GM04504 (cell line): ENCODE measurements at places on chromosomes 11 and 22.
A peak's percentile ranks its signal among the peaks of the same experiment; 100 is the strongest.

- no peak for DNase-seq
Observed at GRCh38 chr11:130471731-130472433, 23.4 kb downstream of the ADAMTS15 start.

DNA sequence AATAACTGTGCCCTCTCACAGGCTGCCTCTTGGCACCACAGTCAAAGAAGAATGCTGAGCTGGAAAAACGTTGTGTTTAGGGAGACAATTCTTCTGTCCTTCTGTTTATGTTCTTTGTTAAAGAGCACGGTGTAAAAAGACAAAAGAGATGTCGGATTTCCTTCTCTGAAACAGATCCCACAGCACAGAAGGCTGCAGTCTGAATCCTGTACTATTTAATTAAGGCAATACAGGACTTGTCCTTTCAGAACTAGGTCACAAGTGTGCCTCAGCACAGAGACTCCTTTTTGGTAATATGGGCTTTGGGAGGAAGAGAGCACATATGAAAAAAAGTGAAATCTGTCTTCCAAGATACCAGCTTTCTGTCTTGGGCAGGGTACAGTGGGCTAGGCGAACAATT, 201.2 kb downstream of the NTM start:
- DNase-seq = no peak

GRCh38 chr11:73752216-73752867, 8.5 kb downstream of the RAB6A start:
- no peak for DNase-seq

- DNase-seq = no peak
Observed at GRCh38 chr22:30004101-30004500, 76.2 kb upstream of the HORMAD2 start.

GRCh38 chr22:32655068-32655467, 146.4 kb upstream of the TIMP3 start:
- DNase-seq = no peak

DNA sequence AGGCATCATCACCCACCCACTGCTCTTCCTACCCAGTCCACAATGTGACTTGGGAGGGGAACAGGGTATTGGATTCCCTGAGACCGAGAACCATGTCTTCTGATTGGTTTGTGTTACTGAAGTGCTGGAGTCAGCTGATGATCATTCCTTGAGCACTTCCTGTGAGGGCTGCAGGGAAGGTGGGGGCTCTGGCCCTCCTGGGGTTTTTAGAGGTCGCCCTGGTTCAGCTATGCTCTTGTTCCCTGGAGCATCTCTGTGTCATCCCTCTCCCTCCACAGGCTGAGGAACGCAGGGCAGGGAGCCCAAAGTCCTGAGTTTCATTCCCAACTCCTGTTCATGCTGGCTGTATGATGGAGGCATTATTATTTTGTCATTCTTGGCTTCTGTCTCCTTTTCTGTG, 6.7 kb downstream of the ZC3H7B start:
- peak; percentile 66 for DNase-seq

- peak; percentile 73 for DNase-seq
Observed at GRCh38 chr11:27757953-27758352, 57.7 kb upstream of the BDNF start.

GRCh38 chr11:3894128-3894731, 38.8 kb downstream of the STIM1 start:
- no peak for DNase-seq

- DNase-seq = no peak
Observed at GRCh38 chr11:63641727-63642126, 27.5 kb upstream of the PLAAT3 start.

DNA sequence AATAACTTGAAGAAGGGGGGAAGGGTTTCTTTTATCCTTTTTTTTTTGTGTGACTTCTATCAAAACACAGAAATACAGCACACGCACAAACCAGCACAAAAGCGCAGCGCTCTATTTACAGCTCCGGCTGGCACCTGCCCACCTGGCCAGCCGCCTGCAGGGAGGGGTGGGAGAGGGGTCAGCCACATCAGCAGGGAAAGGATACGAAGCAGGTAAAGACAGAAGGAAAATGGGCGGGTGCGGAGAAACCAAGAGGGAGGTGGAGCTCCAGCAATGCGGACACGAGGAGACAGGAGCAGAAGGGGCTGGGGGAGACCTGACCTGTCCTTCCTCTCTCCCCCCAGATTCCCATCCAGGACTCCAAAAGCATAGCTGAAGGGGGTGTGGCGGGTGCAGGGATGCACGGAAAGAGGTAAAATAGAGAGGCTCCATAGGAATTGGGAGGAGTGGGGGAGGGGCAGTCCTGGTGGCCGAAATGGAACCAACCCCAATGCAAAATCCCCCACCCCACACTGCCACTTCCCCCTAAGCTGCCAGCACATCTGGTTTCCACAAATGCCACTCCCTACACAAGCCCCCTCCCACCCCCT, 14.1 kb downstream of the CXCR5 start:
- DNase-seq = no peak

- DNase-seq = no peak
Observed at GRCh38 chr22:19674129-19674928, 40.0 kb upstream of the SEPTIN5 start.

DNA sequence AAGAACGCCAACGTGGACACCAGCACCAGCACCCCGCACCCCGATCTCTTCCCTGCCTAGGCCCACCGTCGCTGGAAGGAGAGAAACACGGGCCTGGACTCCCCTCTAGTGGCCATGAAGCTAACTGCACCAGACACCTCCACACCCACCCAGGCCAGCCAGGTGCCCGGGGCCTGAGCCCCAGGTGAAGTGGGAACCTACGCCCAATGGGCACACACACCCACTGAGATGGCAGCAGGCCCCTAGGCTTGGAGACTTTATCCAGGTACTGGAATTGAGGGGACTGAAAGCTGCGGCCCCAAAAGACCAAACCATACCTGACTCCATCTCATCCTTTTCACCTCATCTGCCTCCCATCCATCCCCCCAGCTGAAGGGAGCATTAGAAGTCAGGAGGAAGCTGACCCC, 81.0 kb downstream of the BUD13 start:
- peak; percentile 4 for DNase-seq

DNA sequence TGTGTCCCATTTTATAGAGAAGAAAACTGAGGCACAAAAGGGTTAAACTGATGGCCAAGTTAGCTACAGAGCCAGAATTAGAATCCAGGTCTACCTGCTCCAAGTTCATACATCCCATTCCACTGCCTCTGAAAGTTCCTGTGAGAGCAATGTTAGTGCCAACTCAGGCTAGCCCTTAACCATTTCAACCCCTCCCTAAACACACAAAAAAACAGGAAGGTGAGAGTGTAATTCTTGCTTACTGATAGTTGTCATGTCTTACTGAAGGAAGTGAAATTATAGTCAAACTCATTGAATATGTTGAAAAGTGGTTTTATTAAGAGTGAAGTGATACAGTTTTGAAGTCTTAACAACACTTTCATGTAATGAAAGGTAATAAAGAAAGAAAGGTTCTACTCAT, 2.9 kb upstream of the E2F8 start:
- DNase-seq = no peak

GRCh38 chr11:72102162-72102561, 935 bp downstream of the LAMTOR1 start:
- DNase-seq = no peak

- no peak for DNase-seq
Observed at GRCh38 chr11:64751136-64751535, 7.2 kb upstream of the RASGRP2 start.

DNA sequence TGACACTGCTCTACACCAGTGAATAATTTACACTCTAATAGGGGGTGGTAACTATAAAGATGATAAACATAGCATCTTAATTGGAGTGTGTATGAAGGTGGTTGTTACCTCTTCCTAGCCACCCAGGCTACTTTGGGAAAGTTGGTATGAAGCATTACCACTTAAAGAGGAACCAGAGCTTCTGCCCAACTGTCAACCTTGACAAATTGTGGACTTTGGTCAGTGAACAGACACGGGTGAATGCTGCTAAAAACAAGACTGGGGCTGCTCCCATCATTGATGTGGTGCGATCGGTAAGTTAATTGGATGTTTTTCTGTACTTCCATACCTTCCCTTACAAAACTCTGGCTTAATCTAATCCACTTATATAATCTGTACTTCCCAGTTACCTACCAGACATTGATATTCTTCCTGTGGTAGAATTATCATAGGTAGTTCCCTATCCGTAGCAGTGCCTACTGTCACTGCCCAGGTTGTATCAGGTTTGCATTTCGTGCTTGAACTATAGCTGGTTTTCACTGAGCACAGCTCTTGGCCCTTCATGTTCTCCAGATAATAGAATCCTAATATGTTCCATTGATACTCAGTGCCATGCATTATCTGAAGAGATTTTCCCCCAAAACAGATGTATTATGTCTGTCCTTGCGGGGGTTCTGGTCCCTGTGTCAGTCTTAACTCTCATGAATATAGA, 2.2 kb downstream of the RPL27A start:
- DNase-seq = no peak

- DNase-seq = no peak
Observed at GRCh38 chr11:77590194-77590782, 535 bp downstream of the AQP11 start.

DNA sequence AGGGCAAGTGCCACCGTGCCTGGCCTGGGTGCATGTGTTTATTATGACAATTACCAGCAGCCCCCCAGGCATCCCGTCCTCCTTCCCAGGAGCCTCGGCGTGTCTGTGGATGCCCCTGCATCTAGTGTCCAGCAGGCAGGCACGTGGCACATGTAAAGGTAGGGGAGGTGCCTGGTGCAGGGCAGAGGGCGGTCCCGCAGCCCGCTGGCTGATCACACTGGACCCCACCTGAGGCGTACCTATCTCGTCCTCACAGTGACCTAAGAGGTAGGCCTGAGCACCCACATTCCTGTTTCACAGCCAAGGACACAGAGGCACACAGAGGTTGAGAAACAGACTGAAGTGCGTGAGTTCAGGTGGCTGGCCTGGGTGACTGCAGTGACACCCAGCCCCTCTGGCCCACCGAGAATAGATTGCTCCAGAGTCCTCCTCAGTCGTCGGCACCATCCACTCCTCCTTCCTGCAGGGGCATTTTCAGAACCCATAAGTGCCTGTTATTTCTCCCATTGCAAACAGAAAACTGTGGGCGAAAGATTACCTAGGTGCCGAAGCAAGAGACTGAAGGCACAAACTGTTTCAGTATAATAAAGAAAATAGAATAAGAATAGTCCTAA, 3.0 kb upstream of the PHRF1 start:
- DNase-seq = no peak

- DNase-seq = no peak
Observed at GRCh38 chr22:46742576-46743221, 4.6 kb upstream of the CERK start.

GRCh38 chr22:44259366-44260215, 53.2 kb downstream of the SHISAL1 start:
- DNase-seq = no peak

DNA sequence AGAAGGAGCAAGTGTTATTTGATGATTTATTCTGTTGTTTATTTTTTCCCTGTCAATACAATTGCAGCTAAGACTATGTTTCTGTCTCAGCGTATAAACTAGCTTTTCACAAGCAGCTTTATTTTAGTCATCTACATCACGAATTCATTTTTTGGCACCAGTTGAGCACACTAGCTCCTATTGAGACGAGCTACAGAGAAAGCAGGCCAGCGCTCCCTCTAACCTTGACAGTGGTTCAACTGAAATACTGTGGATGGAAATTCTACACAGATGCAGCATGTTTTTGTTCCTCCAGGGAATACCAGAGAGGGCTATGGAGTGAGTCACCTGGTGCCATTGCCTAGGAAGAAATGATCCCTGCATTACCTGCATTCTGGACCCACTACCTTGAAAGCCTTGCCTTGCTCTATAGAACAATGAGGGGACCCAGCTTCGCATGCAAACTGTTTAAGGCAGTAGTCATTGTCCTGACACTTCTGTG, 108.2 kb upstream of the ARHGAP42 start:
- DNase-seq = no peak

DNA sequence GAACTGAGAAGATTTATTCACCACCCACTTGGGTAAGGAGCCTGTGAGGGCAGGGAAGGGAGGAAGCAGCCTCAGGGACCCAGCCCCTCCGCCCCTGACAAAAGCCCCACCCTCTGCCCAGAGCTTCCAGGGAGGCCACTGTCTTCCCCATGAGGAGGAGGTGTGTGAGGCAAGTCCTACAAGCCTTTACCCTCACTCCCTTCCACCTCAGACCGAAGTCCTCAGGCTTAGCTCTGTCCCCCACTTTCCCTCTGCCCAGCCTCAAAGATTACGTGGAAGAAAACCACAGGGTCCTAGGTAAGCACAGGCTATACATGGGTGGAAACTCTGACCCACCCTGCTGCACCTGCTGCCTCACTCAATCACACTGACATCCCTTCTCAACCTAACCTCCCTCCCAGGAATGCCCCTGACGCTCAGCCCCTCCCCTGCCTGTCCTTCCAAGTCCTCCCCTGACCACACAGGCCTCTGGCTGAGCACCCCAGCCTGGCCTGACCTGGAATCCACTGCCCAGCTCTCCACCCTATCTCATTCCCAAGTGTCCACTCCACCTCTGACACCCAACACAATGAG, 3.6 kb upstream of the ARAP1 start:
- no peak for DNase-seq

GRCh38 chr22:45743687-45744086, 72.1 kb downstream of the ATXN10 start:
- DNase-seq = no peak

- DNase-seq = peak; percentile 50
Observed at GRCh38 chr22:24391836-24392217, 35.6 kb upstream of the ADORA2A start.

GRCh38 chr11:117819096-117820040, 5.2 kb downstream of the FXYD2 start:
- DNase-seq = peak; percentile 11

DNA sequence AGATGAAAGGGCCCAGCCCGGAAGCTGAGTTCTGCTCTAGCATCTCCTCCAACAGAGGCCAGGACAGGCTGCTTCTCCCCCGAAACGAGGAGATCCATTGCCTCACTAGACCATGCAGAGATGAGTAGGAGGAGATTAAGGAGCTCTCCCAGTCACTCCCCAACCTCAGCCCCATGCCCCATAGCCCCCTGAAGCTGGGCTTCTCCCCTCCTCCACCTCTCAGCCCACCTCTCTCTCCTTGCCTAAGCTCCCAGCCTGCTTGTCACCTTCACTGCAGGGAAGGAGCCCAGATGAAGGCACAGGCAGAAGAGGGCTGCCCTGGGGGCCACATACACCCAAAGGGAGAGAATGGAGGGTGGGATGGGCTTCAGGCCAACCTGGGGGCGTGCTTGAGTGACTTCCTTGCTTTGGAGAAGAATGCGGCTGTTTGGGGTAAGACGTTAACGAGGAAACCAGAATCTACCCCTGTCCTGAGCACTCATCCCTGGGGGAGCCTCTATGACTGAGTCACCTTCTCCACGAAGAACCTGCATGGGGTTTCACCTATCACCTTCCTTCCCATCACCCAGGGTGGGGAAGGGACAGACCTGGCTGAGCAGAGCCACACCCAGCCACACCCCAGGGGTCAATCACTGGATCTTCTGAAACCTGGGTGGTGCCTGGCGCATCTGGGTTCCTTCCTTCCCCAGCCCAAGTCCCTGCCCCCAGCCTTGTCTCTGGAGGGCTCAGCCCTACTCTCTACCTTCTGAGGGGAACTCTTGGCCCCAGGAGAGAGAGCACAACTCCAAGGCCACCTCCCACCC, 11.6 kb upstream of the GNAZ start:
- DNase-seq = no peak

- no peak for DNase-seq
Observed at GRCh38 chr11:68009391-68010089, 587 bp upstream of the ALDH3B1 start.
